ENCODE measurements at places on chromosomes 1 and 21. TPM values are rescaled to one million over a fixed set of nuclear protein-coding genes. Genes with fewer than 3 reads are reported as not detected.

BEST4 gene
- not detected for total RNA-seq

CA6 gene
- not detected for total RNA-seq

ITLN1 gene
- total RNA-seq, result 1.5 TPM

RNF207 gene
- 19.4 TPM for total RNA-seq

TCHHL1 gene
- total RNA-seq, result not detected

SLAMF7 gene
- 2.2 TPM for total RNA-seq

GNG4 gene
- total RNA-seq, result 6.6 TPM
